ENCODE measurements at places on chromosomes 12 and 14.

- DNase-seq = no peak
Observed at GRCh38 chr12:81300454-81300853, 222.6 kb downstream of the ACSS3 start.

DNA sequence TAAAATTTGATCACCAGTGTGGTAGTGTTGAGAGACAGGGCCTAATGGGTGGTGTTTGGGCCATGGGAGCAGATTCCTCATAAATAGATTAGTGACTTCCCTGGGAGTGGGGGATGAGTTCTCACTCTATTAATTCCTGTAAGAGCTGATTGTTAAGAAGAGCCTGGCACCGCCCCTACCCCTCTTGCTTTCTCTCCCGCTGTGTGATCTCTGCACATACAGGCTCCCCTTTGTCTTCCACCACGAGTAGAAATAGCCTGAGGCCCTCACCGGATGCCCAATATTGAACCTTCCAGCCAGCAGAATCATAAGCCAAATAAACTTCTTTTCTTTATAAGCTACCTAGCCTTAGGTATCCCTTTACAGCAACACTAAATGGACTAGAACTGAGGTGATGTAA, 31.9 kb upstream of the CAND1 start:
- no peak for DNase-seq

- DNase-seq = no peak
Observed at GRCh38 chr12:85461127-85461526, 181.1 kb downstream of the ALX1 start.

DNA sequence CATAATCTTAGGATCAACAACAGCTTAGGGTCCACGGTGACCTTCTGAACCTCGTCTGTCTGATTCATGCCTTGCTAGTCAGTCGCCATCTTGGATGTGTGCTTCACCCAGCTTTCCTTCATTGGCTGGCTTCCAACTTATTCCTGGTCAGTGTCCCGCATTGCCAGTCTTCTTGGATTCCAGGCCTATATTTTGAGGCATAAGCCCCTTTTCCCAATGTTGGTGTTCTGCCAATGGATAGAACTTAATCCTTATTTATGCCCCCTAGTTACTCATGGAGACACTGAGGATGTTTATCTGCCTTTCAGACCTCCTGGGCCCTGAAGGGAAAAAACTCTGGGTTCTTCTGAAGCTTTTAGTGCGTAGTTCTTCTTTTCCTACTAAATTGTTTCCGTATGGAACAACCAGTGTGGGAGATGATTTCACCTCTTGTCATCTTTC, 5.8 kb downstream of the JDP2 start:
- no peak for DNase-seq

DNA sequence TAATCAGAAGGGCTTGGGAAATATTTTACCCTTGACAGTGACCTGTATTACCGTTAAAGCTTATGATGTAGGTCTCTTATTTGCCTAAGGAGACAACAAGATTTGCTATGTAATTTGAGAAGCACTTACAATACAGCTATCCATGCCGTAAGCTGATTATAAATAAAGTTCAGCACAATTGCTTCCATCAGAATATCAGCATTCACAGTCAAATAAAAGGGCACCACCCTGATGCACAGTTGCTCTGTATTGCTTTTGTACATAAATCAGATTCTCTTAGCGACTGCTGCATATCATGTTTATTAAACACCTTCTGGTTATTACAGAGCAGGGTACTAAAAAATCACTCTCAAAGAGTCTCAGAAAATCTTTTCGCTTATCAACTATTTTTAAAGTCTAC, 67.3 kb upstream of the VRK1 start:
- no peak for DNase-seq

GRCh38 chr12:92952394-92952793, 23.3 kb upstream of the EEA1 start:
- DNase-seq = no peak

DNA sequence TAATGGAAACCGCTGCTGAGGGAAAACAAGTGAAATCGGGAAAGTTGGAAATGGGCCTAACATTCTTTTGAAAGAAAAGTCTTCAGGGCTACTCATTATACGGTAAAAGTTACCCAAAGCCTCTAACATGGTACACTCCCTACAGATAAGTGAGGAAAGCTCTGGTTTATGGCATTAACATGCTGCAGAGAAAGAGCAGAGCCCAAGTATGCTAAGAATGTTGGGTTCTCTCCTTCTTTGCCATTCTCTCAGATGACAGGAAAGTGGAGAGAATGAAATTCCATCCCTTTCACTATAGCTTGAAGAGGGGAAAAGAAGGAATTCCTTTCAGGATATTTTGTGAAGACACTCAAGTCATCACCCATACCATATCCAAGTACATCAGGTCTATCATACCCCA, 348.0 kb downstream of the SEC23A start:
- DNase-seq = no peak

DNA sequence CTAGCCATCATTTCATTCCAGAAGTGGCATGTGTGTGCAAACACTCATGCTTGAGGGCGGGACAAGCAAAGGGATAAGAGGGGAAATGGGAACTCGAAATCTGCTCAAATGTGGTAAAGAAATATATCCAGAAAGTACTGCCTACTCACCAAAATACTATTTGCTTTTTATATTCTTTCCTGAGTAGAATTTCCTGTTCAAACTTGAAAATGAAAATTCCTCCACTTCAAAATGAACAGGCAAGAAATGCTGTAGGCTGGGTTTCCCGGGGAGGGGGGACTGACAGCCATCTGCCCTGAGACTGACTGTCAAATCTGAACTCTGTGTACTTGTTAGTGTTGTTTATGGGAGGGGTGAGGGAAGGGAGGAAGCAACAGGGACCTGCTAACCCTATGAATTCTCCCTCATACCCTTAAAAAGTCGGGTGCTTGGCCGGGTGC, 34.6 kb downstream of the NTF3 start:
- no peak for DNase-seq

- DNase-seq = no peak
Observed at GRCh38 chr14:89011355-89012281, 187.2 kb downstream of the TTC8 start.

DNA sequence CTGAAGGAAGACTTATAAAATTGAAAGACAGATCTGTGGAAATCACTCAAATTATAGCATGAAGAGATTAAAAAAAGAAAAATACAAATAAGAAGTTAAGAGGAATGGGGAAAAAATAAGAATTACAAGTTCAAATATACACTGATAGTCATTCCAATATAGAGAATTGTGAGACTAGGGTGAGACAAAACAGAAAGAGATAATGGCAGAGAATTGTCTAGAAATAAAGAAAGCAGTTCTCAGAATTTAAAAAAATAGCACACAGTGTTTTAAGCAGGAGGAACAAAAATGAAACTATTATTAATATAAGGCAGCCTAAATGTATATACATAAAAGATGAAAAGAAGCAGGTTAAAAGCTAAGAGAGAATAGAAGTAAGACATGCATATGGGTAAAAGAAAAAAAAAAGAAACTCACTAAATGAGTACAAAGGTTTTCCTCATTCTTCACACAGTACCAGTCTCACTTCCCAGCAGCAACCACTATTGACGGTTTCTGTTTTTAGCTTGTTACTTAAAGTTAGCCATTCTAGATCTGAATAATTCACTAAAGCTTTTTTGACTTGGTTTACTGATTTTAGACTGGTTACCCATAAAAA, 31.1 kb downstream of the SLC38A4 start:
- DNase-seq = no peak

GRCh38 chr12:46489951-46490388, 117.4 kb upstream of the SLC38A2 start:
- DNase-seq = no peak

- no peak for DNase-seq
Observed at GRCh38 chr12:102298022-102298421, 100.4 kb upstream of the PMCH start.

- no peak for DNase-seq
Observed at GRCh38 chr12:109983432-109984142, 12.6 kb downstream of the GIT2 start.

GRCh38 chr14:90053044-90053443, 8.8 kb upstream of the KCNK13 start:
- no peak for DNase-seq

DNA sequence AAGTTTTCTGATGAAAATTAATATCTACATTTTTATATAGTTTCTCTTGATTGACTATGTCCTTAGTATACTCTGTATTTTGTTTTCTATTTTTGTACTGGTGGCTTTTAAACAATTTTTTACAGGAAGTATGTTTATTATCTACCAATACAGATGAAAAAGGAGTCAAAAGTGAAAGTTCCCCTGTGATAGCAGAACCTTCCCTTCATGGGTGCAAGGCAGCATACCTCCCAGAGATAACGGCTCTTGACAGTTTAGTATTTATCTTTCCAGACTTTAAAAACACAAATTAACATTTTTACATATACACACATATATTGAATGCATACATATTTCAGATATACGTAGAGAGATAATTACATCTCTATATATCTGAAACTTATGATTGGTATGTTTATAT, 17.1 kb upstream of the FAM234B start:
- DNase-seq = peak; percentile 22

- peak; percentile 77 for DNase-seq
Observed at GRCh38 chr12:19572920-19573558, 133.7 kb downstream of the AEBP2 start.

GRCh38 chr12:39613525-39613924, 6.1 kb downstream of the ABCD2 start:
- DNase-seq = no peak

Measured in hematopoietic multipotent progenitor cell (in vitro differentiated cells).